Stimulated activated naive CD8-positive, alpha-beta T cell treated with anti-CD3 and anti-CD28 coated beads, Interleukin-15, Interleukin-2, amounts not matched to agents 100 U/mL and 50 U/mL, for 24 hours (primary cell): ENCODE measurements at places on chromosomes 7 and 10.

DNA sequence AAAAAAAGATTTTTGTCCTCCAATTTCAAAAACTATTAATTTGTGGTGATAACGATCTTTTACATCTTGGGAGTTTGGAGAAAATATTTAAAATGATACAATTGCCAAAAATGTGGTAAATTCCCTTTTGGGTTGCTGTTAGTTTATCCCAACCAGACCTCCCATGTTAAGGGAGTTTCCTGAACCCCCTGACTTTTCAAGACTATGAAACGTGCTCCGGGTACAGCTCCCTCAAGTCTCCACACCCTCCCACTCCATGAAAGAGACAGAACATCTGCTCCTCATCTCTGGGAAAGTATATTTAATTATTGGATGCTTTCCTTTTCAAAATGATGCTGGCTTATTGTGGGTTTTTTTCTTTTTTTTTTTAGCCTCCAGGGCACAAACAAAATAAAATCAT is 534.6 kb upstream of the NRP1 start:
- no peak for DNase-seq

DNA sequence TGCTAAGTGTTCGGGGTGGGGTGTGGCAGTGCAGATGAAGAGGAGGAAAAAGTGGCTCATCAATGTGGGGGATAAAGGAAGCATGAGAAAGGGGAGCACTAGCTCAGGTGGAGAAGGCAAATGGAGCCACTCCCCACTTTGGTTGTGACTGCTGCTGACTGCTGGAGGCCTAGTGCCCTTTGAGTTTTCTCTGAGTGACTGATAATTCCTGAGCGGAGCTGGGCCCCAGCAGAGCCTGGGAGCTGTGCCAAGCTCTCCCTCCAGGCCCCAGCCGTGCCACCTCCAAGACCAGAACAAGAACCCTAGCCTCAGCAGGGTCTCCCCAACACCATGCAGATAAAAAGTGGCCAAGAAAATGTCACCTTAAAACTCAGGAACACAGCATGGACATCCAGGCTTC is 9.7 kb upstream of the RASSF4 start:
- DNase-seq: no peak

- DNase-seq: no peak
Measured at GRCh38 chr10:50610368-50610767, 13.4 kb downstream of the SGMS1 start.

DNA sequence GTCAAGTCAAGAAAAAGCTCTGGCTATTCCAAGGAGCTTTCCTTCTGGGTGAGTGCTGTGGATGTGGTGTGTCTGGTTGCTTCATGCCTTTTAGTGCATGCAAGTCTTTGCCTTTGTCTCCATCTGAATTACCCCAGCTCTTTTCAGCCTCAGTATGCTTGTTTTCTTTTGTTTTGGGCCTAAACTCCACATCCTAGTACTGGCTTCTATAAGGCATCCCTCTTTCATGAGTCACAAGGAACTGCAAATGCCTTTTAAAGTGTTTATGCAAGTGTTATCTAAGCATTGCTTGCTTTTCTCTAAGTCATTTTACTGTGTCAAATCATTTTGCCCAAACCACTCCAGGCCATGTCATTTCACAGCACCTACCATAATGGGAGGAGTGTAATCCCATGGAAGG is 132.1 kb downstream of the PLCE1 start:
- no peak for DNase-seq

GRCh38 chr7:20816372-20816959 is 29.8 kb upstream of the SP8 start:
- DNase-seq: no peak

DNA sequence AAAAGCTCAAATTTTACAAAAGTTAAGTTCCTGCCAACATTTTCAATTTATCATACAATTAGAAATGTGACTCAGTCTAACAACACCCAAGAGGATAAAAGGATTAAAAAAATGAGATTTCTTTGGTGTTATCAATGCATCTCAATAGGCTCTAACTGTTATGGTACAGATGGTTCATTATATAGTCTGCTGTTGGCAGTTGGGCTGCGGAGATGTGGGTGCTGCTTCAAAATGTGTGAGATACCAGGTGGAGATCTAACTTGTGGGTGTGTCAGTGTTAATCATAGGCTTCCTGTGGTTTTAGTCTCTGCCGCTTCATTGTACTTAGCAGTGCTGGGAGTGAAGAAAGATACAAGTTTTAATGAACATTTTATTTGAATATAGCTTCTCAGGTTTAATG is 231.2 kb downstream of the EXOC4 start:
- DNase-seq: peak; percentile 28

DNA sequence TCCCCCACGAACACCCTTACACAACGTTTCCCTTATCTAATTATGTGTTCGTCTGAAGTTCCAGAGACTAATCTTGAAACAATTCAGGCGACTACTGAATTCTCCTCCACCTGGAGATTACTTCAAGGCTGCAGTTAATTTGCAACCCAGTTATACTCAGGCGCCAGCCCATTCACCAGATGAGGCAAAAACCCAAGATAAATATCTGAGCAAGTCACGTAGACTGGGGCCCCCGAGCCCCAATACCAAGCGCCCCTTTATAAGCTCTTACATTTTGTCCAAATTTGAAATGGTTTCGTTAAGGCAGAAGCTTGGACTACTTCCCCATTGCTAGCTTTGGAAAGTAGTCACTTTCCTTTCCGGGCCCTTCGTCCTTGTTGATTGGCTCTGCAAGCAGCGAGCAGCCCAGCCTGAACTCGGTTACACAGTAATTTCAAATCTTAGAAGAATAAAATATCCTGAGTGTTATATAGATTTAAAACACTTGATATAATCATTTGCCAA is 1.2 kb downstream of the TPK1 start:
- DNase-seq: peak; percentile 35

DNA sequence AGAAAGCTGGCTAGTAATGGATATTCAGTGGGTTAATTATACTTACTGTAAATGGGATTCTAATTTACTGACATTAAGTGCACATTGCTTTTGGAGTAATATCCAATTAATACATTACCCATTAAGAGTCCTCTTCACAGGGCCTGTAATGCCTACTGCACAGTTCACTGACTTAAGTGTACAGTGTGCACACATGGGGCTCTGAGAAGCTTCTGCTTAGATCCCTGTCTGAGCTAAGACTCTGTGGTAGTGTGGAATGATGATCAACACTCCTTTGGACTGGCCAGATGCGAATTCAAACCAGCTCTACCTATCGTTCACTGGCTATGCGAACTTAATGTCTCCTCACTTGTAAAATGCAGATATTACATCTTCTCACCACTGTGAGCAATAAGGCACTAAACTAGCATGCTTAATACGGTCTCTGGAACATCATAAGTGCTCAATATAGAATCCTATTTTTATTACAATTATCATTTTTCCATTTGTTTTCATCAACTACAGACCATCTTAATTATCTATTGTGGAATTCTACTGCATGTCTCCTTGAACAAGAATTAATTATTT is 53.8 kb upstream of the SEC61G start:
- DNase-seq: no peak

GRCh38 chr7:11492307-11492706 is 339.7 kb downstream of the THSD7A start:
- DNase-seq: no peak

DNA sequence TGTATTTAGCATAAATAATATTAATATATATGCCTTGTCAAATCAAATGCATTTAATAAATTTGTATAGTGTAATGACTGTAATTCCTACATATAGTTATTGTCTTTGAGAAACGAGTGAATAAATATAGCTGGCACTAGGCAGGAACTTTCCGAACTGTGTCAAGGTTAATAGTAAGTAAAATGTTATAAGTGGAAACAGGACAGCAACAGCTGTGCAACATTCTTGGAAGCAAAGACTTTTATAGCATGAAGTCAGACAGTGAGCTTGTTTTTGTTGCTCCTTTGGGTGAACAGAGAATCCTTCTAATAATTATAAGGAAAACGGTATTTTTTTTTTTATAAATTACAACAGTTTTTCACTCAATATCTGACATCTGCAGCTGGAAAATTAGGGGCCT is 14.0 kb upstream of the EXOC6 start:
- DNase-seq: no peak

DNA sequence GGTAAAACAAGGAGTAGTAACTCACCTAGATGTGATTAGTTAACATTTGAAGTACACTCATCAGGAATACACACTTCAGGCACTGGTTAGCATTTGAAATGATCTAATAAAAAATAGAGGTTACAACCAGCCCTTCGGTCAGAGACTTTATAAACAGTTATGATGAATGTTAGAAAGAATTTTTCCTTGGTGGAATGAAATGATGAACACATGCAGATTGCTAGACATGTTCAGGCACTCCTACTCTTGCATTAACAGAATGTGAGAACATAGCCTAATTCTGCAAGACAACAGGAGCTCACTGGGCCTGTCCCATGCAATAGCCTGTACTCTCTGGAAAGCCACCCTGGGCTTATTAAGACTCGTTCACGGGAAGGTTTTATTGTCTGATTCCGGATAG is 47.3 kb upstream of the TECTB start:
- no peak for DNase-seq

DNA sequence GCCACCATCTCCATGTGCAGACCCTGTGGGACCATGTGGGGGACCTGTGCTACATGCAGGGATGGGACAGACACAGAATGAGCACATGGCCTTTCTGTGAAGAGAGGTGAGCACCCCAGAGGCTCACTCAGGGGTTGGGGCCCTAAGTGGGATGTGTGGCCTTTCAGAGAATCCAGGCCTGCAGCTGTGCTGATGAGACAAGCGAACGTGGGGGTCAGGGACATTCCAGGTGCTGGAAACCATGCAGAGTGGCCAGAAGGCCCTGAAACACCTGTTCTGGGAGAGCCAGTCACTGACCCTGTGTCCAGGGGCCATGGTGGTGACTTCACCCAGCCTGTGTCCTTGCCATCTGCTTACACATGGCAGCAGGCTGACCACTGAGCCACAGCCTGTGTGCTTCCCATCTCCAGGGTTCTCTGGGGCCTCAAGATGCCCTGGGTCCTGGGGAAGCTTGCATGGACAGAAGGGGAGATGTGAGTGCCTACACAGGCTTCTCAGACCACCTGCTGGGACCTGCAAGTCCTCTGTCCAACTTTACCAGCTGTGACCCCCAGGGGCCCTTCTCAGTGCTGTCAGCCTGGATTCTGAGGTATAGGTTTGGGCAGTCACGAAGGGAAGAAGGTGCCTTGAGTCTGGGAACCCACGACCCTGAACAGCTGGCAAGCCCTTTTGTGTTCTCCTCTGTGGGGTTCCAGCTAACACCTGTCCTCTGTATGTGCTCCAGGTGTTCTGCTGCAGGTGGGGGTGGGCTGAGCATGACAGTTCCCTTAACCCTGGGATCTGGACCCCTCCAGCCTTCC is 17.6 kb downstream of the RAMP3 start:
- no peak for DNase-seq

GRCh38 chr7:124810605-124811004 is 45.0 kb upstream of the GPR37 start:
- no peak for DNase-seq

DNA sequence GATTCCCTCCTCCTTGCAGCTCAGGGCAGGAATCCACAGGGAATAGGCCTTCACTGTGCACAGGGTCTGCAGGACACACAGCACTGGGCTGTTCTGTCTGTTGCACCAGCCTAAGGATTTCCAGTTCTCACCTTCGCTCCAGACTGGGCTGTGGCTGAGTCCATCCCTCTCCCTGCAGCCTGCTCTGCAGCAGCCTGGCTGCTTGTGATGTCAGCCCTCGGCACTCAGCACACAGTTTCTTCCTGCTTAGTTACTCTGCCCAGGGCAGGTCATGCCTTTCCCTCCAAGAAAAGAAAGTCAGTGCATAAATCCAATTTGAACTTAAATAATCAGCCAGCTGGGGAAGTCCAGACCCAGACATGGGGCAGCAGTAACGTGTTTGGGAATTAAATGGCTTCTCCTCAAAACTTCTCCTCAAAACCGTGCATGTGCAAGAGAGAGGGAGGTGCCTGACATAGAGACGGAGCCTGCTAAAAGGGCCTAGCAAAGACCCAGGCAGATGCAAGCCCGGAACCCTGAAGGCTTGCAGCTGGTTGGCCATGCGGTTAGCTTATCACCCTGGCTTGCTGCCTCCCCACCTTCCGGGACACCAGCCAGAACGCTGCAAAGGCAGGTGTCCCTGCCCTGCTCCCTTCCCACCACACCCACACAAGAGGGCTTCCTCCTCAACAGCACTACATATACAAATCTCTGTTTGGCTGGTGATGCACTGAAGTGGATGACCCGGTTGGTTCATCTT is 10.9 kb upstream of the GDF2 start:
- DNase-seq: peak; percentile 27
